ENCODE measurements at places on chromosomes 6 and 20.

GRCh38 chr20:17928633-17929311 is 39.8 kb downstream of the SNX5 start:
- no peak for DNase-seq

- no peak for DNase-seq
These were observed 849 bp downstream of the GSTA4 start for GRCh38 chr6:52994031-52994838.

DNA sequence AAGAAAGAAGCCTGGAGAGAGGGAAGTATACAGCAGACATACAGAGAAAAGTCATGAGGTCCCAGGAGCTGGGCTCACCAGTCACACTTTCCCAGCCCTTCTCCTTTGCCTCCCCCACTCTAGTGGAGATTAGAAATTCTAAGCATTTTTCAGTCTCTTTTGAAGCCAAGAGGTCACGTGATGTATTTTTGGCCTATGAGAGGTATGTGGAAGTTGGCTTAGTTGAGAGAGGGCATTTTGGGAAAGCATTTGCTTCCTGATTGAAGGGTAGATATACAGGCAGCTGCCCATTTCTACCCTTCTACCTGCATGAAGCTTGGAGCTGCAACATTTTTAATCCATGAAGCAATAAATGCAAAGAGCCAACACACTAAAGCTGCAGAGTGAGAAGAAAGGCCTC is 106.0 kb upstream of the TNFAIP3 start:
- no peak for DNase-seq

GRCh38 chr6:158816803-158817727 is 2.1 kb downstream of the EZR start:
- DNase-seq, result no peak

DNA sequence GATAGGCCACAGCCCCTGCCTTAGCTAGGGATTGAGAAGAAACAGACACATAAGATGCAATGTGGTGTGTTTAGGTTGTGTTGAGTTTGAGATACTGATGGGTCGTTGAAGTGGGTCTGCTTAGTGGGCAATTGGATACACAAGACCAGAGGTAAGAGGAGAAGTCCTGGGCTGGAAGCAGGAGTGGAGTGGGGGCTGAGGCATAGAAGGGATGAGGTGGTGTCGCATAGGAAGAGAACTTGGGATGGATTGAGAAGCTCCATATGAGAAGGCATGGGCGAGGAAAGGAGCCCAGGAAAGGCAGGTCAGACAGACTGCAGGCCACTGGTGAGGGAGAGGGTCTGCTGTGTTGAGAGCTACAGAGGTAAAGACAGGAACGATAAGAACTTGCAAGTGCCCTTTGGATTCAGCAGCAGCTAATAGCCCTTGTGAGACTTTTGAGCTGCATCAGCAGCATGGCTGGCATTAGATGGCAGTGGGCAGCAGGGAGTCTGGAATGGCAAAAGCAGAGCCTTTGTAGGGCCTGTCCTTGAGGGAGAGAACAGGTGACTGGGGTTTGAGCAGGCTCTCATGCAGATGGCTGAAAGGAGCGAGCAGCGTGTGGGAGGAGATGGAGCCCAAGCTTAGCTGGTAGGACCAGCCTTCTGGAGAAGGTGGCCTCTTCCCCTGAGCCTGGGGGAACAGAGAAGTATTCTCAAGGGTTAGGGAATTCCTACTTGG is 33.2 kb downstream of the PLCG1 start:
- no peak for DNase-seq

GRCh38 chr6:125750692-125751333 is 1.4 kb downstream of the HEY2 start:
- no peak for DNase-seq

DNA sequence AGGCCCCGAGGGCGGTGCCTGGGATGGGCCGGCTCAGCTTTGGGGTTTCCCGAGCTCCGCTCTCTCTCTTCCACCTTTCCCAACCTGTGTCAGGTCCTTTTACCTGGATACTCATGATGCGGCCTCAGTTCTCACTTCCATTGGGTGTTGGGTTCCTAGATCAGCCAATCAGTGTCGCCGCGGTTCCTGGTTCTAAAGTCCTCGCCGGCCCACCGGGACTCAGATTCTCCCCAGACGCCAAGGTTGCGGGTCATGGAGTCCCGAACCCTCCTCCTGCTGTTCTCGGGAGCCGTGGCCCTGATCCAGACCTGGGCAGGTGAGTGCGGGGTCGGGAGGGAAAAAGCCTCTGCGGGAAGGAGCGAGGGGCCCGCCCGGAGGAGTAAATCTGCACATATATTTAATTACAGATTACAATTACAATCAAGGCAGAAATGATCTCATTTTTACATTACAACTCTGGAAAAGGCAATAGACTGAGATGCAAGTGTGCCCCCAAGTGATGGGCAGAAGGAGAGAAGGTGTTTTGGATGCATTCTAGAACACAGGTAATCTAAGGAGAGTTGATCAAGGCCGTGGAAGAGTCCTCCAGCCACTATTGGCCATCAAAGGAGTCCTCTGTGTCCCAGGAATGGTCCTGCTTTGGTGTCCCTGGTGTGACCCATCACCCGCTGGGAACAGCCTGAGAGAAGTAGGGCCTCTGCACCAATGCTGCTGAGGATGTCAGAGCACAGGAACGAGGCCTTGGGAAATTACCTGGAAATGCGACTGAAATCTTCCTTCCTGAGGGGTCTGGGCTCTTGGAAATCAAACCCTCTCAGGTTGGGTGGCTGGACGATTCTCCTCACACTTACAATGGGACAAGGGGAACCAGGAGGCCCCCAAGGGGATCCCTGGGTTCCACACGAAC is 34.7 kb upstream of the MICB start:
- peak; percentile 84 for DNase-seq

DNA sequence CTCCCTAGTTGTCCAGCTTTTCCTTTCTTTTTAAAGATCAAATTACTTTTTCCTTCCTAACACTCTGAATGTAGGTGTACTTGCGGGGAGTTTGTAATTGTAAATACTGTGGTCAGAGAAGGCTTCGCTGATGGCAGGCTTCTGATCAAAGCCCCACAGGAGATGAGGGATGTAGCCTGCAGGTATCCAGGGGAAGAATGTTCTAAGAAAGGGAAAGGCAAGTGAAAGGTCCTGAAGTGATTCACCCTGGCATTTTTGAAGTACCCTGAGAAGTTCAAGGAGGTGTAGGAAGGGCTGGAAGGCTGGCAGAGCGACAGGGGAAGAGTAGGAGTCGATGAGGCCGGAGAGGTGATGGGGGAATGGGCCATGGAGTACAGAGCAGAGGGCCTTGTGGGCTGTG is 38.2 kb upstream of the CCN6 start:
- DNase-seq, result no peak

DNA sequence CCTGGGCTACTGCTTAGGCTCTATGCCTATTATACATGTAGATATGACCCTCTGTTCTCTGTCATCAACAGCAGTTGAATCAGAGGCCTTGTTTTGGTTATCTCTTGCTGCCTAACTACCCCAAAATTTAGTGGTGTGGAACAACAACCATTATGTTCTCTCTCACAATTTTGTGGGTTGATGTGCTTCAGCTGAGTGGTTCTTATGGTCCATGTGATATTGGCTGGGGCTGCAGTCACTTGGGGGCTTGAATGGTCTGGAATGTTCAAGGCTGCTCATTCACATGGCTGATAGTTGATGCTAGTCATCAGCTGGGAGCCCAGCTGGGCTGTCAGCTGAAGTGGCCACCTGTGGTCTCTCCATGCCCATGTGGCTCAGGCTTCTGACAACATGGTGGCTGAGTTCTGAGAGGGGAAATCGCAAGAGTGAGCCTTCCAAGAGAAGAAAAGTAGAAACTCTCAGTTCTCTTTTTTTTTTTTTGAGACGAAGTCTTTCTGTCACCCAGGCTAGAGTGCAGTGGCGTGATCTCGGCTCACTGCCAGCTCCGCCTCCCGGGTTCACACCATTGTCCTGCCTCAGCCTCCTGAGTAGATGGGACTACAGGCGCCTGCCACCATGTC is 47.8 kb downstream of the SHLD1 start:
- DNase-seq, result no peak

DNA sequence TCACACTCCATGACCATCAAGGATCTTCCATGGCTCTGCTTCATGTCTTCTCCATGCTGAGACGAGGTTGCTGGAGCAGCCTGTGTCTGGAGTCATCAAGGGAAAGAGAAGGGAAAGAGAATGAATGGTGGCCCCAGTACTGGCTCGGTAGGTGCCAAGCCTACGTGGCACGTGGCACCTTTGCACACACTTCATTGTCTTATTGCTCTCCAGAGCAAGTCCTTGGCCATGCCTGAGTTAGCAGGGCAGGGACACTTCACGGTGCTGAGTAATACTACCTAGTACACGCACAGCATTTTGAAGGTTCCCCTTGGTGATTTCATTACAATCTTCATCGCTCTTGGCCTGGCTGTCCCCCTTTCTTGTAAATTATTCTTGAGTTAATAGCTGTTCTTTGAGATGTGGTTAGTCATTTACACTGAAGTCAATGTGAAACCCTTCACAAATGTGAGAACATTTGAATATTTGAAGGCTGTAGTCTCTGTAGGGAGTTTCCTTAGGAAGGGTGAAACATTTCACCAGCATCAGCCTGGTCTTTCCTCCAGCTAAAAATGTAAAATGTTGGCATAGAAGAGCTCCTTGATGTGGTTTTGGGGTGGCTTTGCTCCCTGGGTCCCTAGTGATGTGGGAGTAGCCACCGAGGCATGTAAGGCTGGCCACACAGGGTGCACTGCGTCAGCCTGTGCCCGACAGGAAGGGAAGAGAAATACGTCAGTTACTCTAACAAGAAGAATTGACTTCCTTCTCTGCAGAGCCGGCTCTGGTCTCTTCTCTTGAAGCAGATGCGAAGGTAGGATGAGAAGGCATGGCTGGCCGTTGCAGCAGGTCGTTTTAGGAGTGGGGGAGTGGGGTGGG is at the start of gene SYTL3:
TSS of gene SYTL3 (plus strand) at position 766 of the 855 bp plus-strand sequence. CDS start 13,215 bp downstream, outside the sequence.
- DNase-seq, result peak; percentile 58

DNA sequence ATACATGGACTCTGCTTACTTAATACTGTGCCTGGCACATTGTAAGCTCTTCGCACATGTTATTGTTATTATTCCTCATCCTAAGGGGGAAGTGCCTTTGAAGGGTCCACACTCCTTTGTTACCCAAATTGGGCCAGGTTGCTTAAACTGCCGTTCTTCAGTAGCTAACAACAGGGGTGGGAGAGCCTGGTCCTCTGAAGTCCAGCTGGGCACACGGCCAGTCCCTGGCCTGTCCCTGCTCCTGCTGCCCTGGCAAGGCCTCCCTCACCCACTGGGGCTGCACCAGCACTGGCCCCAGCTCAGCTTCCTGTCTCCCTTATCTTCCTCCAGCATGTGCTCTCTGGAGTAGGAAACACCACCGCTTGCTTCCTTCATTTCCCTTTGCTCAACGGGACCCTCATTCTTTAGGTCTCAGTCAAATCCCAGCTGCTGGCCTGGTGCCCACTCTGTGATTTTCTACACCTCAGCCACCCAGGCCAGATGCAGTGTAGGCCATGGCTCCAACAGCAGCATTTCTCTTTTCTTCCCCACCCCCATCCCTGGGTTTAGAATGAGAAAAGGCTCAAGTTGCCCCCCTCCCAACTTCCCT is 5.5 kb upstream of the PROCR start:
- no peak for DNase-seq

- no peak for DNase-seq
These were observed 16.6 kb downstream of the KDM1B start for GRCh38 chr6:18171871-18172270.

GRCh38 chr6:112041535-112041934 is 12.4 kb upstream of the CCN6 start:
- DNase-seq, result no peak

GRCh38 chr20:53959911-53960578 is 110.3 kb downstream of the BCAS1 start:
- no peak for DNase-seq

DNA sequence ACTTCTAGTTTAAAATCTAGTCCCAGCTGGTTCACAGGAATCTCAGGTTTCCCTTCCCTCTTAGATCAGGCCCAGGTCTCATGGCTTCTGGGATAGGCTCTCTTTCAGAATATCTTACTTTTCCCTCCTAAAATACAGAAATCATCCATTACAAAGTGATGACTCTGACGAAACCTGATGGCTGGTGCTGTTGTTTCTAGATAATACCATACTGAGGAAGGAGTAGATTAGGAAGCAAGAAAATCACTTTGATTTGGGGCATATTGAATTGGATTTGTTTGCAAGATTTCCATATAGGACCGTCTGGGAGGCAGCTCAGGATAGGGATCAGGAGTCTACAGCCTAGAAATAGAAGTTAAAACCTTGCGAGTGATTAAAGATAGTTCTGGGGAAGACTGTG is 3.6 kb downstream of the ZKSCAN3 start:
- DNase-seq, result no peak

GRCh38 chr6:19279273-19279684 is 557.9 kb upstream of the ID4 start:
- DNase-seq, result no peak

DNA sequence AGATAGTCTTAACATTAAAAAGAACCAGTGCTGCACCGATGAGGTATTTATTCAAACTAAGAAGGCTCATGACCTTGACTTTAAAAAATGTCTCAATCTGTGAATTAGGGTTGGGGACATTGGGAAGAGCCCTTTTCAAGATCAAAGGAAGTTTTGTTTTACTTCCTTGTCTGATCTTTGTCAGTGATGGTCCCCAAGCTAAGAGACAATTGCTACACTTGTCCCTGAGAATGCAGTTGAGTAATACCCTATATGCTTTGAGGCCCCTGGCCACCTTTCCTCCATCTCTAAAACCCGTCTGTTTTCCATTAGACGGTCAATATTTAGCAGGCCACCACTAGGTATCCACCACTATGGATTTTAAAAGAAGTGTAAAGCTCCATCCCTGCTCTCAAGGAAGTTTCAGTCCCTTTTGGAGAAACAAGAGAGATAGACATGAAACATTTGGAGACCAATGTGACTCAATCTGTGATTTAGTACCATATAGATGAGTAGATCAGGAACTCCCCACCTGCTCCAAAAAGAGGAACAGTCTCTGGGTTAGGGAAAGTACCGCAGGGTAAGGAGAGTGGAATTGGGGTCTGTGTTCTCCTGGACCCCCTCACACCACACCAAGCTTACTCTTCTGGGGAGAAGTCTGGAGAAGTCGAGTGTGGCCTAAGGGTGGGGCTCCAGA is 99.1 kb upstream of the ISM1 start:
- DNase-seq, result no peak

GRCh38 chr6:18166312-18167036 is 11.3 kb downstream of the KDM1B start:
- no peak for DNase-seq

DNA sequence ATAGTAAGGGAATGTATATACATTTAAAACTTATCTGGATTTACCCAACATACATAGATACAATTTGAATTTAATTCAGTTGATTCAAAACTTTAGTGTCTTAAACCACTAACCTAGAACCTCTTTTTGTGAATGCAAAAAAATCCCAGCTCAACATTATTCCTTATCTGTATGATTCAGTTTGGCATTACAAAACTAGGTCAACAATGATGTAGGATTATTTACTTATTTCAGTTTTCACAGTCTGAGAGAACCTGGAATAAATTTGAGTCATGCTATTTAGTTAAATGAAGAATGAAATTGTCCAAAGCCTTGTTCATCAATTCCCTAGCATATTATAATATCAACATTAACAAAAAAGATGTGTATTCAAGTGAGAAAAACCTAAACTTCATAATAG is 7.4 kb upstream of the PLCB1 start:
- DNase-seq, result no peak

DNA sequence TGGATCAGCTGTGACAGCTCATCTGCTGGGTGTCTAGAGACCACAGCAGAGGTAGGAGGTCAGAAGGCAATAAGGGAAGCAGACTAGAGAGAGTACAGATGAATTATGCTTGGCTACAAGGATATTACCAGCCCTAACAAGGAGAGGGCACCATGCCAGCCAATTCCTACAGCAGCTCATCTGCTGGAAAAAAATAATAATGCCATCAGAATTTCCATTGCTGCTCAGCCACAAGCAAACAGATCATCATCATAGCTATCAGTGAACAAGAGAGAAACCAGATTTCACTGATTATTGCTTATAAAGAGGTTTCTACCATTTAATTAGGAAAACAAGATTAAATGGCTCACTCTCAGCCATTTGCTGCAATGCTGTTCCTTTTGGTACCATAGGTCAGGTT is 66.5 kb downstream of the PSMG4 start:
- DNase-seq, result no peak

Data from stimulated activated CD8-positive, alpha-beta memory T cell treated with anti-CD3 and anti-CD28 coated beads, Interleukin-4, amount 100 ng/mL, for 1 hour (primary cell).